Cardiac ventricle fibroblast (primary cell): ENCODE measurements at places on chromosomes 7 and 10. TPM values are rescaled to one million over a fixed set of nuclear protein-coding genes. Genes with fewer than 3 reads are reported as not detected.

Gene CACNB2
- 0.06 and 0.15 TPM in 2 replicates for total RNA-seq

Gene NEUROD6
- total RNA-seq = not detected in 2 replicates

Gene MYL10
- total RNA-seq = not detected in 2 replicates

Gene MMD2
- not detected in 2 replicates for total RNA-seq

Gene LEP
- total RNA-seq = not detected in 2 replicates

Gene DYDC2
- not detected in 2 replicates for total RNA-seq

Gene PLEKHS1
- total RNA-seq = not detected in 2 replicates

Gene CCDC3
- 0.39 and 0.81 TPM in 2 replicates for total RNA-seq

Gene CRHR2
- not detected in 2 replicates for total RNA-seq

Gene ZC3HAV1L
- 38.6 and 51.8 TPM in 2 replicates for total RNA-seq

Gene BHLHA15
- not detected in 2 replicates for total RNA-seq

Gene SAMD9L
- total RNA-seq = 6.5 and 6.9 TPM in 2 replicates

Gene DTX2
- 7.8 and 17.3 TPM in 2 replicates for total RNA-seq

Gene CACNA2D1
- 47.1 and 78.8 TPM in 2 replicates for total RNA-seq

Gene APBB1IP
- total RNA-seq = 7.2 and 8.4 TPM in 2 replicates

Gene CYP2W1
- not detected in 2 replicates for total RNA-seq

Gene IL2RA
- not detected in 2 replicates for total RNA-seq

Gene UBE2D4
- total RNA-seq = 10.6 and 17.2 TPM in 2 replicates

Gene VAX1
- not detected in 2 replicates for total RNA-seq

Gene CTAGE6
- total RNA-seq = 0.05 TPM in 1 of 2 replicates, not detected in the other

Gene LRRC4
- total RNA-seq = not detected in 2 replicates

Gene TFPI2
- 87.4 and 112 TPM in 2 replicates for total RNA-seq

Gene NKX2-3
- total RNA-seq = not detected in 2 replicates

Gene HECW1
- not detected in 2 replicates for total RNA-seq

Gene PPP1R9A
- under 0.01 and 0.06 TPM in 2 replicates for total RNA-seq

Gene ELMO1
- total RNA-seq = 1.9 and 2.7 TPM in 2 replicates

Gene SHH
- not detected in 2 replicates for total RNA-seq

Gene ASB10
- not detected in 2 replicates for total RNA-seq

Gene PAX4
- total RNA-seq = not detected in 2 replicates

Gene GRID2IP
- total RNA-seq = not detected in 2 replicates

Gene CCDC7
- total RNA-seq = 4.6 and 7.4 TPM in 2 replicates
